ENCODE measurements at places on chromosomes 12 and 14.

DNA sequence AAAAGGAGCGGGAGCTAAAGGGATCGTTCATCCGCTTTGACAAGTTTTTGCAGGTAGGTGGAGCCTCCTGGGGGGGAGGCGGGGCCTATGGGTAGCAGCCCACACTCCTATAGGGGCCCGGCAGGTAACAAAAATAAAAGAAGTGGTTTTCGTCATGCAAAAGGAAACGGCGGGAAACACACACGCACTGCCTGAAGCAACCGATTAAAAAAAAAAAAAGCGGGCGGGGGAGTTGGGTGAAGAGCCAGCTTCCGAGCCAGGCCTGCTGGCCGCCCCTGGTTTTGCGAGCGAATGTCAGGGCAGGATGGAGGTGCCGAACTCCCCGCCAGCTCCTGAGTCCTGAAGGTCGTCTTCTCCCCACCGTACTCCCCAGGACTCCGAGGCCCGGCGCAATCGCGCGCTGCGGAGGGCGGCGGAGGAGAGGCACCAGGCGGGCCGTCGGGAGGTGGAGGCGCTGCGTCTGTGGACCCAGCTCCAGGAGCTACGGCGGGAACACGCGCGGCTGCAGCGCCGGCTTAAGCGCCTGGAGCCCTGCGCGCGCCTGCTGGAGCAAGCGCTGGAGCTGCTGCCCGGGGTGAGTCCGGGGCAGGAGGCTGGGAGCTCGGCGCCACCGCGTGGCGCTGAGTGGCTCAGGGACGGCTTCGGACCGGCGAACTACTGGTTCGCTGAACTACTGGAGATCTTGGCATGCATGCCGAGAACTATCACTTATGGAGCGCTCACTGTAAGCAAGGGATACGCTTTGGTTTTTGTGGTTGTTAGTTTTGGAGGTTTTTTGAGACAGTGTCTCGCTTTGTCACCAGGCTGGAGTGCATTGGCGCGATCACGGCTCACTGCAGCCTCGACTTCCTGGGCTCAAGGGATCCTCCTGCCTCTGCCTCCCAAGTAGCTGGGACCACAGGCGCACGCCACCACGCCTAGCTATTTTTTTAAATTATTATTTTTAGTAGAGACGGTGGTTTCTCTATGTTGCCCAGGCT is 3.6 kb downstream of the CFAP73 start:
- peak; percentile 45 for DNase-seq

- DNase-seq, result no peak
These were observed 379.3 kb upstream of the DCN start for GRCh38 chr12:91561958-91562325.

GRCh38 chr12:30823156-30823699 is 68.5 kb upstream of the CAPRIN2 start:
- DNase-seq, result peak; percentile 24

DNA sequence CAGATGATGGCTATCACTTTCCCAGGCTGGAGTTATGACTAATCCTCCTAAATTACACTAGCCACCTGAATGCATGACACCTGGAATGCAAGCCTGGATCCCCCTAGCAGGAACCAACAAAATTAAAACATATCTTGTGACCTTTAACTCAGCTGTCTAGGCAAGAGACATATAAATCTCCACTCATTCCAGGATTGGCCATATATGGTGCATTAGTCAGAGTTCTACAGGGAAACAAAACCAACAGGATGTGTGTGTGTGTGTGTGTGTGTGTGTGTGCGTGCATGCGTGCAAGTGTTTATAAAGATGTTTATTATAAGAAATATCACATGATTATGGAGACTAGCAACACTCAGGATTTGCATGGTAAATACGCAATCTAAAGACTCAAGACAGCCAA is 212.8 kb downstream of the KIF21A start:
- DNase-seq, result no peak

DNA sequence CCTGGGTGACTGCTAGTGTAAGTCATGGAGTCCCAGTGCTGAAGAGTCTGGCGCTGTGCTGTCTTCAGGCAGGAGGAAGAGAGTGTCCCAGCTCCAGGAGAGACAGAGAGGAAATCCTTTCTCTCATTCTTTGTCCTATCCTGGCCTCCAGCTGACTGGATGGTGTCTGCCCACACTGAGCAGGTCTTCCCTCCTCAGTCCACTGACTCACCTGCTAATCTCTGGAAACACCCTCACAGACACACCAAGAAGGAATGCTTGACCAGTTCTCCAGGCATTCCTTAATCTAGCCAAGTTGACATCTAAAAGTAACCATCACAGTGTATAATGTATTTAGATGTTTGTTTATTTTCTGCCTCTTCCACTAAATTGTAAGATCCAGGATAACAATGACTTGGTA is 53.9 kb downstream of the EMP1 start:
- no peak for DNase-seq

DNA sequence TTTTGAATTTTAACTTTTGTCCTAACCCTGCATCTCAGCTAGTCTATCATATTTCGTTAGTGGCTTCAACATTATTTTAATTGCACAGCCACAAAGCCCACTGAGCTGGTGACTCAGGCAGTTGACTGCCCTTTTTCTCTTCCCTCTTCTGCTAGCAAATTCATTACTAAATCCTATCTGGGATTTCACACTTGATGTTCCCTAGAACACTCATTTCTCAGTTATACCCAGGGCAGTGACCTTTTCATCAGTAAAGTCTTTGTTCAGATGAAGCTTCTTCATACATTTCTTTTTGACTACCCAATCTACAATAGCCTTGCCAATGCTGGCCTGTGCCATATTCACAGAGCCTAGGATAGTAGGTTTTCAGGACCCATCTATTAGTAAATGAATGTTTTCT is 107.0 kb downstream of the ATXN7L3B start:
- no peak for DNase-seq

DNA sequence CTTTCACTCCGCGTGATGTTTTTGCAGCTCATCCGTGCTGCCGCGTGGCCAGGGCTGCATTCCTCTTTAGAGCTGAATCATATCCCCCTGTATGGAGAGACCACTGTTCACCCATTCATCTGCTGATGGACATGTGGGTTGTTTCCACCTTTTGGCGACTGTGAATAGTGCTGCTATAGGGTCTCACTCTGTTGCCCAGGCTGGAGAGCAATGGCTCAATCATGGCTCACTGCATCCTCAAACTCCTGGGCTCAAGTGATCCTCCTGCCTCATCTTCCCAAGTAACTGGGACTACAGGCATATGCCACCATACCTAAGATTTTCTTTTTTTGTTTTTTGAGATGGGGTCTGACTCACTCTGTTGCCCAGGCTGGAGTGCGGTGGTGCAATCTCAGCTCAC is 36.5 kb downstream of the RILPL1 start:
- no peak for DNase-seq

DNA sequence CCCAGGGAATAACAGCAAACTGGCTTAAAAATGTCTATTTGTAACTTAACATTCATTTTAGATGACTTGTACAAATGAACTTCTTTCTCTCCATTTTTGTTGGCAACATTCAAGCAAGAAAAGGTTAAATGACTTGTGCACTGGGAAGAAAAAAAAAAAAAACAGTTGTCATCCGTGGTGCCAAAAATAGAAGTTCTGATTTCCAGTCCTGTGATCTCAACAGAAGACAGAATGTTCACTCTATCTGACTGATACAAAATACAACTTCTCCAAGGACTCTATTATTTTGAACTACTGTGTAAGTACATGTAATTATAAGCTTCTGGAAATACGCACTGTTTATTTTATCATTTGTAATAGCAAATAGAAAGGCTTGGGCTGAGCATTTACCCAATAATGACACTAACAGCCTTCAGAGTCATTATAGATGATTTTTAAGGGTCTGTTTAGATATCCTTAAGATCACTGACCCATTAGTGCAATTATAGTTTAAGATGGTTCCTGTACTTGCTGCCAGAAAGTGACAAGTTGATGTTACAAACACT is 59.9 kb downstream of the LIN7A start:
- no peak for DNase-seq

DNA sequence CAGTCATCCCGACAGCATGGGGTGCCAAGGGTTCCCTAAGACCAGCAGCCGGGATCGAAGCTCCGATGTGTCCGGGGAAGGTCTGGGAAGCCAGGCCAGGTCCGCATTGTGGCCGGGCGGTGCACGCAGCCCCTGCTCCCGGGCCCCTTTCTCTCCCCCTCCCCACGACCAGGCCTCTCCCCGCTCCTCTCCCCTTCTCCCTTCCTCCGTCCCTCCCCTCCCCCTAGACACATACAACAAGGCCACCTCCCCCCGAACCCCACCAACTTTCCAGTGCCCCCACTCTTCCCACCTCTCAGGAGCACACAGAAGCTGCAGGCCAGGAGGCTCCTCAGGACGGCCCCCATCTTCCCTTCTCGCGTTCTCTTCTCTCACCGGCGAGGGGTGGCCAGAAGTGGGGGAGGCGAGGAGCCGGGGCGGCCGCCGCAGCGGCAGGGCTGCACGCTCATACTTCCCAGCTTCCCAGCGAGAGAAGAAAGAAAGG is 413 bp downstream of the LRP6 start:
- DNase-seq, result no peak

- DNase-seq, result no peak
These were observed 50.6 kb downstream of the SMUG1 start for GRCh38 chr12:54138219-54138618.

DNA sequence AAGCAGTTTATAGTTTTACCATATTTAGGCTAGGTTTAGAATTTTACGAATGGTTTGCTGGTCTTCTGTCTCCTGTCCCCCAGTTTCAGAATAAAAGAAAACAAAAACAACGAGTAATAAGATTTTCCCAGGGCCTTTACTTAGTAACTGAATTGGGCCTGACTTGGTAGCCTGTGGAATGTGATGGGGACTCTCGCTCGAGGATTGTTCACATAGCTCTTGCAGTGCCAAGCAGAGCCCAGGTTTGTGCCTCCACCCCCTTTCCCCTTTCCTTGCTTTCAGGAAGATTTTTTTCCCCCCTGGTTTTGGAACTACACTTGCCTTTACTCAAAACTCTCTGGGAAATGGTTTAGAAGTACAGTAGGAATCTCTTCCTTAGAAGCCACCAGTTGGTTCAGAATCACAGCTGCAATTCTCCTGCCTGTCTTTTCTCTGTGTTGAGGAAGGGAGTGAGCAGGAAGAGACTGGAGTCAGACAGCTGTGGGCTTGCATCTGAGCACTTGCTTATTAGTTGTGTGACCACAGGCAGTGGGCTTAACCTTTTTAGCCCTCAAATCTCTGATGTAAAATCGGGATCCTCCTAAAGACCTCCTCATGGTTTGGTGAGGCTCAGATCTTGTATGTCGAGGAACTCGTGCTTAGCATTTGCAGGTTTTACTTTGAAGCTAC is 501.2 kb downstream of the PCNX1 start:
- DNase-seq, result no peak

- no peak for DNase-seq
These were observed 27.9 kb downstream of the PPM1H start for GRCh38 chr12:62907078-62907477.

GRCh38 chr14:81427348-81428058 is 27.4 kb upstream of the STON2 start:
- no peak for DNase-seq

DNA sequence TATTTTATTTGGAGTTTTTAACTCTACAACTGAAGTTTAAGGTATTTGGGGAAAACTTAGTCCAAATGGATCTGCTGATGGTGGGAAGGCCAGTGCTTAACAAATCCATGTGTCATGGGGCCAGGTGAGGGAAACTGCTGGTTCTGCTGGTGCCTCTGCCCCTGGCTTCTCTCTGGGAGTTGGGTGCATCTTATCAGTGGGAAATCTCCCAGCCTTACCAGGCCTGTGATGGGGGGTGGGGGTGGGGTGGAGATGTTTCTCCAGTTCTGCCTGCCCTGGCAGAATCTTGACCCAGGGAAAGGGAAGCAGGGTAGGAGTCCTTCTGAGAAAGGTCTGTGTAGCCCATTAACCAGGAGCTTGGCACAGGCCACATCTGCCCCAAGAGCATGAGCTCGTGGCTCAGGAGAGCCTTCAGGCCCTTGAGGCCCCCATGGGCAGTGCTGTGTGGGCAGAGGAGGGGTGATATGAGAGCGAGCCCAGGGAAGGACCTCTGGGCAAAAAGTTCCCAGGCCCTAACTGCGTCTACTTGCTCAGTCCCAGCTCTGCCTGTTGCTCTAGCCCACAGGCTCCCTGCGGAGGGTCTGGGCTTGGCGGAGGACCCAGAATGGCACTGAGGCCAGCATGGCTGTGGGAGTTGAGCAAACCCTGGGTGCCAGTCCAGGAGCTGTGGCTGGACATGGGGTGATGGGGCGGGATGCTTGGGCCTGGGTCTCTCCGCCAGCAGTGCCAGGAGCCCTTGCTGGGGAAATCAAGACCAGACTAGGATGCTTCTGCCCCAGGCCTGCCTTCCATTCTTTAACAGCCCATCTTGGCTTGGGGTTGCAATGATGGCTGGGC is 18.2 kb downstream of the VASH1 start:
- no peak for DNase-seq

DNA sequence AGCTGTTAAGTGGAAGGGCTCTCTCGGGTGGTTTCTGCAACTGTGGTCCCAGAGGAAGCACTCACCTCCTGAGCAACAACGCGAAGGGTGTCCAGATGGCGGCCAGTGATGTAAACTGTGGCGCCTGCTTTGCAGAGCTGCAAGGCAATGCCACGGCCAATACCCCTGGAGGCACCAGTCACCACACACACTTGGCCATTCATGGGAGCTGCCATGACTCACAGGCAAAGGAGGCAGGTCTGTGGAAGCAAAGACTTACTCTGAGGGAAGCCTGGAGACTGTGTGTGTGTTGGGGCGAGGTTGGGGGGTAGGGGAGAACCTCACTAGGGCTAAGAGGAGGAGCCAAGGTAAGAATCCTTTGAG is 707 bp downstream of the DHRS1 start:
- DNase-seq, result no peak

DNA sequence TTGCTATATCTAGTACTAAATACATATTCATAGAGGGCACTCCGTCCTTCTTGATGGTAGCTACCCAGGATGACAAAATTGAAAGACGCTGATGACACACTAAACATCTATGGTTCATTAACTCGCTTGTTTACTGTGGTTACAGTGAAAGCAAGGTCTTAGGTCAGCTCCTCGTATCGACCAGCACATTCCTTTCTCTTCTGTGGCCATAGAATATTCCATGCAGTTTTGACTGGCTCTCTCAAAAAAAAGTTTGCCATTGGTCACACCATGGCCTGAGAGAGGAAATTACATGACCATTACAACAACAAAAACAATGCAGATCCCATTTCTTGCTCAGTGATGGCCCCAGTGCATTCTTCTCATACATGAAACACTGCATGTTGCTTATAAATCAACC is 411.4 kb upstream of the SOX5 start:
- no peak for DNase-seq

- no peak for DNase-seq
These were observed 121.8 kb downstream of the SLC38A6 start for GRCh38 chr14:61102549-61103466.

DNA sequence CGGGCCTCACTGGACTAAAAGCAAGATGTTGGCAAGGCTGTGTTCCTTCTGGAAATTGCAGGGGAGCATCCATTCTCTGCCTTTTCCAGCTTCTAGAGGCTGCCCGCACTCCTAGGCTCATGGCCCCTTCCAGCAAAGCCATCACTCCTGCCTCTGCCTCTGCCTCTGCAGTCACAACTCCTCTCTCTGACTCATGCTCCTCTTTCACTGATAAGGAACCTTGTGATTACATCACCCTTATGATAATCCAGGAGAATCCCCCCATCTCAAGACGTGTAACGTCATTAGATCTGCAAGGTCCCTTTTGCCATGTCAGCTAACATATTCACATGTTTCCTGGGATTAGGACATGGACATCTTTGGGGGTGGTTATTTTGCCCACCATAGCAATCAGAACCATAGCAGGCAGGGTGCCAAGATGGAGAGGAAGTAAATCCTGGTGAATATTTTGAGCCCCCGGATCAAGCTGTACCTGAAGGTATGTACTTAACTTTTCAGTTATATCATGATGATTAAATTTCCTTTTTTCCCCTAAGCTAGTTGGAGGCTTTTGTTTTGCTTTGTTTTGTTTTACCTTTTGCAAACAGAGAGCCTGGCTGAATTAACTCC is 123.6 kb downstream of the SCARB1 start:
- no peak for DNase-seq

All from stimulated activated CD4-positive, alpha-beta T cell treated with anti-CD3 and anti-CD28 coated beads, Interleukin-15, amount 100 ng/mL, for 1 hour (primary cell).